Activated T-helper 1 cell treated with Interleukin-2 at 50 U/mL for 16 hours (primary cell): ENCODE measurements at places on chromosomes 5 and 9.

GRCh38 chr5:54832045-54832444 lies 153.3 kb downstream of the ESM1 start:
- no peak for DNase-seq

DNA sequence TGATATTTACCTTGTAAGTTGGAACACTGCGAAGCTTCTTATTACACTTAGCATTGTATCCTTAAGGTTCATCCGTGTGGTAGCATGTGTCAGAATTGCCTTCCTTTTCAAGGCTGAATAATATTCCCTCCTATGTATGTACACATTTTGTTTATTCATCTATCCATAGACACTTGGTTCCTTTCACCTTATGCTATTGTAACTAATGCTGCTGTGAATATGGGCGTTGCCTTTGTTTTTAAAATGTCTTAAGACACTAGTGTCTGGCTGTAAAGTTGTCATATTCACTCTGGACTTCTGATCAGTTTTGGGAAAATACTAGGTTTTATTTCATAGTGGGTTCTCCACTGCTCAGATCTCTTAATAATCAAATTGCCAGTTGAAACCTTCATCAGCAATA lies 383.3 kb upstream of the PRR16 start:
- no peak for DNase-seq

DNA sequence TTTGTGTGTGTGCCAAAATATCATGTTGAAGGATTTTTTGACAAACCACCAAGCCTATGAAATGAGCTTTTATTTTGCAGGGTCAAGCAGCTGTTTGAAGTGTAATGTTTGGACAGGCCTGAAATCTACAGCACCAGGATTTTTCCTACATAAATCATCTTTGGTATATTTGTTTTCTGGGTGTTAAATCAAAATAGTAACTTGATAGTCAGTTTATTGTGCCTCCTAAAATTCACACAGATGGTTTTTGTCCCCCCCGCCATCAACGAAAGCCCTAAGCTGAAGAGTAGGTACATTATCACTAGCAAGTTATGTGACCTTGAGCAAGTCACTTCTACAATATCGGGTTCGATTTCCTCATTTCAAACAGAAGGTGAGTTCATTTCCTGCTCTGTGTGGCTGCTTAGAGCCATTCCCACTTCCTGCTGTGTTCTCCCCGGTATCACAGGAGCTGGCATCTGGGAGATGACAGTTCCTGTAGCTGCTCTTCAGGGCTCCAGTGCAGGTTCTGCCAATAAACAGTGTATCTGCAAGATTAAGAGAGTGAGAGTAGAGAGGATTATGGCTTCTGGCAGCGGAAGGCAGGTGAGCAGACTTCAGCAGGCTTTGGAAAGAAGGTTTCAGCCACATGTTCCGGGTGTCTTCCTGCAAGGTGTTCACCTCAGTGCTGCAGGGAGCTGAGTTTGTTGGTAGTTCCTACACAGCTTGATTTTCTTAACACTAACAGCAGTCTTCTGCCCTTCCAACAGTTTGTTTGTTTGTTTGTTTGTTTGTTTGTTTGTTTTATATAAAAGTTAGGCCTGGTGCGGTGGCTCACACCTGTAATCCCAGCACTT lies 48.4 kb upstream of the GNE start:
- no peak for DNase-seq

DNA sequence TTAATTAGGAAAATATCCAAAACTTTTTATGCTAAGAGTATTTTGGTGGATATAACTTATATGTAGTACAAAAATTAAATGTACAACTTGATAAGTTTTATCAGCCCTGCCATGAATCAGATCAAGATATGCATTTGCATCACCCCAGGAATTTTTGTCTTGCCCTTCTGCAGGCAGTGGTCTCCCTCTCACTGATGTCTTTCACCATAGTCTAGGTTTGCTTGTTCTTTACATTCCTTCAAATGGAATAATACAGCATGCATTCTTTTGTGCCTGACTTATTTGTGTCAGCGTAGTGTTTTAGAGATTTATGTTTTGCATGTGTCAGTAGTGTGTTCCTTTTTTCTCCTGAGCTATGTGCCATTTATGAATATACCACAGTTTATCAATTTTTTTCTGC lies 36.4 kb downstream of the RNF180 start:
- no peak for DNase-seq

GRCh38 chr9:93111371-93112115 lies 15.5 kb downstream of the CARD19 start:
- no peak for DNase-seq

- no peak for DNase-seq
These were observed 8.1 kb downstream of the TAL2 start for GRCh38 chr9:105670315-105670714.

- DNase-seq = no peak
These were observed 62.1 kb downstream of the CETN3 start for GRCh38 chr5:90347462-90347861.

DNA sequence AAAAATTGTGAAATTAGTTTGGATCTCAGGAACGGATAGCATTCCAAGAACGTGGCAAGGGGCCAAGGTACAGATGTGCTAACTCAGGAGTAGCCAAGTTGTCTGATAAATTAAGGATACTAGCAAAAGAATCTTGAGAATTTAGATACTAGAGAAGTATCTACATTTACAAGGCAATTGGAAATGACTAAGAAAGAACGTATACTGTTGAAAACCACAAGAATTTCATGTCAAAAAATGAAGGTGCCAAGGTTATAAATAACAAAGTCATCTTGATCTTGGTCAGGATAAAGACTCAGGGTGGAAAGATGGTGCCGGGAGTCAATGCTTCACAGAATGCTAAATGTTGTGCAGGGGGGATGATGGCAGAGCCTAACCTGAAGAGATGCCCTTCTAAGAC lies 19.2 kb downstream of the CAPSL start:
- DNase-seq = no peak

DNA sequence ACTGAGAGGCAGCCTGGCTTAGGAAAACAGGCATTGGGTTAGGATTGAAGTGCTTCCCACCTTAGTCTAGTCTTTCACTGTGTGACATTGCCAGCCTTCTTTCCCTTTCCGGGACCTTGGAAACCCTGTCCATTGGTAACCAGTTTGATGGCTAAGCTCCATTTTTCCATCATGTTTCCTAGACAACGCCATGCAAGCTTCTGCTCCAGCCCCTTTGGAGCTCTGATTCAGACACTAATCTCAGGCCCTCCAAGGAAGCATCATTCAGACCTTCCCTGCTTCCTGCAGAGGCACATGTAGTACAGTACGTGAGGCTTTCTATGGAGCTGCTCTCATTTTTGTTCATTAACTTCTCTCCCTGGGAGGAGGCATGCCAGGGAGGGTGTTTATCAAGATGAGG lies 68.5 kb downstream of the GRIA1 start:
- DNase-seq = no peak

- DNase-seq = no peak
These were observed 24.4 kb downstream of the ANKRD33B start for GRCh38 chr5:10588109-10588775.

DNA sequence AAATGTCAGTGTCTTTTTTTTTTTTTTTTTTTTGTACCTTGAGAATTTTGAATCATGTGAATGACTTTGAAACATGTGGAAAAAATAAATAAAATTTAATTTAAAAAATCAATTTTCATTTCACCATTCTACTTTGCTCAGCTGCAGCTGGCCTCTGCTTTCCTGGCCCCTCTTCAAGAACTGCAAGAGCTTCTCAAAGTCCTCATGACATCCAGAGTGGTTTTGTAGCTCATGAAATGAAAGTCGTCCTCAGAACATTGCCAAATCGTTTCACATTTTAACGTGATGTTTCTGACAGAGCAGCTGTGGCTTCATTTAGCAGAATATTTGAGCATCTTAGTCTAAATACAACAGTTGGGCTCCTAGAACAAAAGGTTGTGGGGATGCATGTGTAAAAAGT lies 47.9 kb upstream of the TMEM215 start:
- no peak for DNase-seq
